ENCODE measurements at places on chromosomes 5 and 9.

- peak; percentile 86 for DNase-seq
Measured at GRCh38 chr5:13987843-13988464, 43.5 kb upstream of the DNAH5 start.

GRCh38 chr9:128885376-128885775 is 3.4 kb downstream of the LRRC8A start:
- DNase-seq, result no peak

DNA sequence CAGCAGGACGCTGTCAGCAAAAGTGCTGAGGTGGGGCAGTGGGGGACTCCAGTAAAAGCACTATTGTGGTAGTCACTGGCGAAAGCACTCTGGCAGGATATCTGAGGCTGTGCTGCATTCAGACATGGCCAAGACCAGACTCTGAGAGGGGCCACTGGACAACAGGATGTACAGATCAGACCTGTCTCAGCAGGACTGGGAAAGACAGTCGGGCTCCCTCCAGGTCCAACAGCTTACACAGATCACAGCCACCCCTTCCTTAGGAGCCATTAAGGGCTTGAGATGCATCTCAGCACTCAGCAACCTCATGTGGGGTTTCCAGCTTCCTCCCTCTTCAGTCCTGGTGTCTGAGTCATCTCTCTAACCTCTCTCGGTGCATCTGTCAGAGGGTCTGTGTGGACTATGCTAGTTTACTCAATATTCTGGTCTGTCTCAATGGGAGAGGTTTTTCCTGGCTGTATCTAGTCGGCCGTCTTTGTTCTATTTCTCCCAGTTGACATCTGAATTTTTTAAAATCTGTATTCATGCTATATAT is 154.5 kb downstream of the CWC27 start:
- DNase-seq, result no peak

DNA sequence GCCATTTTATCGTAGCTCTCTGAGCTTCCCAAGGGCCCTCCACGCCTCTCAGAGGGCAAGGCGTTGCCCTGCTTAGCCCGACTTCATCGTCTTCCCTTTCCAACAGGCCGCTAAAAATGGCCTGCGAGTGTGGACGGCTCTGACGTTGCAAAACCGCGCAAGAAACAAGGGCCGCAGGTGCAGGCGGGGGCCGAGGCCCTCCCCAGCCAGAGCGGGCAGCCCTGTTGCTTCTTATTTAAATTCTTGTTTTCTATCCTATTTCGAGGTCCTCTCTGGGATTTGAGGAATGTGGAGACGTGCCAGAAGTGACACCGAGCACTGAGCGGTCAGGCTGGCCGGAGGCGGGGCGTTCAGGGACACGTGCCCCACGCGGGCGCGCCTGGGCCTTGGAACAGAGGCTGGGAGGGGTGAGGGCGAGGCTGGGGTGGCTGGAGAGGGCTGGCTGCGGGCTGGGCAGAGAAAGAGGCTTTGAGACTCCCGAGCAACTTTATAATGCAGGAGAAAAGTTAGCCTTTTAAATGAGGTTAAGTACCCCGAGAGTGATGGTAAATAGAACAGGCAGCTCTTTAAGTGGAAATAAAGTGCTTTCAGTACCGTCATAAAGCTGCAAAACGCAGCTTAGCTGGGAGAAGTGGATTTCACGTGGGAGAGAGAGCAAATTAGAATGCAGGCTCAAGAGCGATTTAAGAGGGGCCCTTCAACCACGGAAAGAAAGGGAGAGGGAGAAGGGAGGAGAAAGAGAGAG is 243.6 kb downstream of the AUH start:
- peak; percentile 89 for DNase-seq

DNA sequence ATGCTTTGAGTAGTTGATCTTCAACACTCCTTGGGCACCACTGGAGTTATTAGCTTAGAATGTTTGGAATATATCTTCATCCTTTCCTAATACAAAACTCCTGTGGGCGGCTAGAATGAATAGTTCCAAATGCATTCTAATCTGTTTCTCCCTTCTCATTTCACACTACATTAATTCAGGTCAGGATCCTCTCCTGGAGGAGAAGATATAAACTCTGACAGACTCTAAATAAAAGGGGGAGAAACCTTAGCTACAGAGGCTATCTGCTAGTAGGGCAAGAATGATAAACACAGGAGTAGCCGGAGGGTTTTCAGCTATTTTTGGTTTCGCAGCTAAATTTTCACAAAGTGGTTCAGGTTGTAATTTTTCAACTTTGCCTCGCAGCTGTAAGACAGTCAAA is 45.2 kb upstream of the FAM240B start:
- no peak for DNase-seq

- no peak for DNase-seq
Measured at GRCh38 chr9:101586651-101587050, 8.1 kb downstream of the PPP3R2 start.

GRCh38 chr9:113616116-113616515 is 152.6 kb downstream of the RGS3 start:
- no peak for DNase-seq

- no peak for DNase-seq
Measured at GRCh38 chr5:6262651-6263363, 115.5 kb downstream of the MED10 start.

GRCh38 chr9:92971121-92971520 is 23.8 kb downstream of the FGD3 start:
- DNase-seq, result no peak

GRCh38 chr5:138354387-138354786 is 1.9 kb downstream of the KDM3B start:
- DNase-seq, result no peak

- no peak for DNase-seq
Measured at GRCh38 chr5:116658141-116658540, 83.5 kb upstream of the SEMA6A start.

DNA sequence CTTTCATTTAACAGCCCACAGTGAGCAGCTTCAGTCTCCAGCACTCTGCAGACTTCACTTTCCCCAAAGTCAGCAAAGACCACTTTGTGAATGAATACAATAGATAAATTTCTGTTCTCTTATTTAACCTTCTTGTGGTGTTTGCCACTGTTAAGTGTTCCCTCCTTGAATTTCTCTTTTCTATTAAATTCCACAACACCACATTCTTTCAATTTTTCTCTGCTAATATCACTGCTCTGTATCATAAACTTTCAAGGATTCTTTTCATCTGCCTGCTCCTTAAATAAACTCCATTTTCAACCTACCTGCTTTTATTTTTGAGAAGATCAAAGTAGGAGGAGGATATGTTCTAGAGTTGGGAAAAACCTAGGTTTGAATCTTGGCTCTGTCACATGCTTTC is 739.5 kb upstream of the GRAMD2B start:
- no peak for DNase-seq

- no peak for DNase-seq
Measured at GRCh38 chr9:121954477-121955140, 138.5 kb downstream of the TTLL11 start.

GRCh38 chr5:54703133-54703532 is 185.6 kb downstream of the SNX18 start:
- DNase-seq, result peak; percentile 73

GRCh38 chr5:107598958-107599357 is 71.8 kb downstream of the EFNA5 start:
- DNase-seq, result peak; percentile 70

GRCh38 chr5:66949066-66949465 is 247.5 kb downstream of the CD180 start:
- no peak for DNase-seq

DNA sequence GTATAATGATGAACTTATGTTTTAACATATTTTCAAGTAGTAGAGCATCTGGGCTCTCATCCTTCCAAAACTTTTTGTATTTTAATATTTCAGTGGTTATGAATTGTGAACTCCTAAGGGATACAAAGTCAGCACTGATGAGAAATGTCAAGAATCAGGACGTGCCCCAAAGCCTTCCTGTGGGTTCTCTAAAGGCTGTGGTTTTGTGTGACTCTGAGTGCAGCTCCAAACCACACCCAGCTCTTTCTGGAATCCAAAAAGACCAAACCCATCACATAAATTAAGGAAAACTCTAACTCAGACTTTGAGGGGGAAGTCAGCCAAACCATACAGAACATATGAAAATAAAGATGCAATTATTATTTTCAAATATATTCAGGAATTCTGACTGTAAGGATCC is 40.8 kb upstream of the SMU1 start:
- DNase-seq, result no peak

GRCh38 chr9:108069991-108070390 is 580.4 kb upstream of the KLF4 start:
- no peak for DNase-seq

DNA sequence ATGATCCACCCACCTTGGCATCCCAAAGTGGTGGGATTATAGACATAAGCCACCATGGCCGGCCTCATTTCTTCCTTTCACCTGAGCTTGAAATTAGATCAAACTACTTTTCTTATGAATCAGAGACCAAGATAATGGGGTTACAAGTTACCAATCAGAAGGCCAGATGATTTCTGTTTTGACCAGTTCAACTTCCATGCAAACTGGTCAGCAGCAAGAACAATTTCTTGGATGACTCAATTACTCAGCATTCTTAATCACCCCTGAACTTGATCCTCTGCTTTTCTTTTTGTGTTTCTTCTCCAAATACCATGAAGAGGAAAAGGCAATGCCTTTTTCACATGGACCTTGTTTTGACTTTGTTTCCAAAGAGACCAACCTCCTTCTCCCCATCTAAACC is 10.0 kb upstream of the PLIN2 start:
- no peak for DNase-seq

GRCh38 chr5:33328818-33329217 is 111.9 kb upstream of the TARS1 start:
- no peak for DNase-seq

- peak; percentile 11 for DNase-seq
Measured at GRCh38 chr5:66680804-66681203, 84.6 kb downstream of the MAST4 start.

GRCh38 chr5:1748271-1748670 is 51.4 kb downstream of the MRPL36 start:
- no peak for DNase-seq

DNA sequence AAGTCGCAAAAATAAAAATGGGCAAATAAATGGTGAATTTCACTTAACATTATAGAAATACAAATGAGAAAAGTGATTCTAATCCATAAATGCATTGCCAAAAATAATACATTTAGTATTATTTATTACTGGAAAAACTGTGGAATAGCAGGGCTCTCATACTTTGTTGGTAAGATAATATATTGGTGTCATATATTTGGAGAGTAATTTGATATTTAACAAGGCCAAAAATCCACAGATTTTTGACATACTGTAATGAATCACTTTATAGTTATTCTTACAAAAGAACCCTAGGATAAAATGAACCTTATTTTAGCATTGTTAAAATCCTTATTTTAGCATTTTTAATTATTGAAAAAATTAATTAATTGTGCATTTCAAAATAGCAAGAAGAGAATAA is 397.2 kb upstream of the DAB2 start:
- no peak for DNase-seq
